ENCODE measurements at places on chromosomes 16 and 17. TPM values are rescaled to one million over a fixed set of nuclear protein-coding genes. Genes with fewer than 3 reads are reported as not detected.

GRCh38 chr16:87235810-87236515, 81.2 kb downstream of the C16orf95 start:
- no peak for DNase-seq

DNA sequence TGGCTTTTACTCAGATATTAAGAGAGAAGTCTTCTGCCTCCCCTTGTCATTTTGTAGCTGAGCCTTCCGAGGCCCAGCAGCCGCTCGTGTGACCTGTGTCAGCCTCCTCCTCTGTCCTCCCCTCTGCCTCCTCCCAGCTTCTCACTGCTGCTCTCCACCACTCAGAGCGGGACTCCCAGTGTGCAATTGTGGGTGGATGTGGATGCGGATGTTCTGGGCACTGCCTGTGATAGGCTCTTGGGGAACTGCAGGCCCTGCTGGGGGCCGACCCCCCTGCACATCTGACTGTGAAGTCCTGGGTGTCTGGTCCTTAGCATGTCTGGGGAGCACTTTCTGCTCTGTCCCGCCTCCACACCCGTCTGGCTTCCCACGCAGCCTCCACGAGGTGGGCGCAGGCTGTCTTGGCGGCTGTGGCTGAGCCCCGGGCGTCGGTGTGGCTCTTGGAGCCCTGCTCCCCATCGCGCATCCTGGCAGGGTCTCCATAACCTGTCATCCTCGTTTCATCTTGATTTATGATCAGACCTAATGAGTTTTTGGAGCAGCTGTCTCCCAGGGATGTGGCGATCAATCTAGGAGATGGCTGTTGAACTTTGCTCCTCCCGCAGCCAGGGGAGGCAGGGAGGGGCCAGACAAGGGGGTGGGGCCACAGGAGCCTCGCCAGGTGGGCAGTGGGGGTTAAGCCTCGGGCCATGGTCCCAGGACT, 28.1 kb downstream of the GRIN2C start:
- no peak for DNase-seq

GRCh38 chr17:54277868-54278267, 455.1 kb downstream of the KIF2B start:
- DNase-seq = no peak

- DNase-seq = no peak
Measured at GRCh38 chr17:62809656-62810055, 1.5 kb upstream of the MARCHF10 start.

GRCh38 chr17:4577386-4577993, 6.8 kb upstream of the SMTNL2 start:
- no peak for DNase-seq

- no peak for DNase-seq
Measured at GRCh38 chr17:59139939-59140338, 15.0 kb downstream of the SKA2 start.

Gene ZG16B
- 34.1 TPM for total RNA-seq

GRCh38 chr16:75304521-75305363, 53.3 kb upstream of the BCAR1 start:
- peak; percentile 73 for DNase-seq

- no peak for DNase-seq
Measured at GRCh38 chr16:84080378-84080777, 36.4 kb downstream of the MBTPS1 start.

Gene CD300E
- not detected for total RNA-seq

DNA sequence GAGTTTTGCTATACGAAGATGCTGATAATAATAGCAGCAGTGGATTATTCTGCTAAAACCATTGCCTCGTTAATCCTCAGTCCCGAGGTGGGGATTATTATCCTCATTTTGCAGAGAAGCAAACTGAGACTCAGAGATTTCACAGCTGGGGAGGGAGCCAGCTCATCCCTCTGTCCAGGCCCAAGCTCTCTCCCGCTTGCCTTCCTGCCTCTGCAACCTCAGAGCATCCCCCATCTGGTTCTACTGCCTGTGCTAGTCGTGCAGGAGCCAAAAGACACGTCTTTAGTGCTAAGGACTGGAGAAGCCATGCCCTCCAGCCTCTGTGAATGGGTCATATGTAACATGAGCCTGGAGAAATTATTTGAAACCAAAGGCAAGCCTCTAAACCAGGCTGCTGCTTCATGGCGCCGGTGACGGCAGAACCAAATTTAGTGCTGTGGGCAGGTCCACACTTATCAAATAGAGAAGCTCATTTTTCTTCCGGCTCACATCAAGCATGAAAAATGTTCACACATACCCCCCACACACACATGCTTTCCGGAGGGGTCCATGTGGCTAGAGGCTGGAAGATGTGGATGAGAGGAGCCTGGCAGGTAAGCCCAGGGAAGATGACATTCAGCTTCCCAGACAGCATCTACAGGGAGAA, 13.5 kb downstream of the MAPT start:
- DNase-seq = no peak

Gene RUNDC3A
- 0.52 TPM for total RNA-seq

DNA sequence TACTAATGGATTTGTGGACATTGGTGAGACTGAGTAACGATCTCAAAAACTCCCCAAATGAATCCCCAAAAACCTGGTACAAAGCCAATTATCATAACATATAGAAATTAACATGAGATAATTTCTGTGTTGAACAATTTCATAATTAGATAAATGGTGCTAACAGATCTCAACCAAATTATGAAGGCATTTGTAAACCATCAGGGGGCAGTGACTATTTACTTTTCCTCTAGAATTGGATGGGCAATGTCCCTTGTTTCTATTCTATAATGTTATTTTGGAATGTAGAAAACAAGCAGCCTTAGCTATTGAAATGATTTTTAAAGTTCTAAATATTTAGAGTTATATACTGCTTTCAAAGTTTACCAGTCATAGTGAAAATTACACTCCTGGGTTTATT, 57.8 kb downstream of the MYH10 start:
- DNase-seq = no peak

Gene KRT26
- not detected for total RNA-seq

GRCh38 chr16:58076514-58076913, 51.0 kb downstream of the MMP15 start:
- no peak for DNase-seq

GRCh38 chr16:9092282-9092977, 986 bp downstream of the HAPSTR1 start:
- peak; percentile 46 for DNase-seq

DNA sequence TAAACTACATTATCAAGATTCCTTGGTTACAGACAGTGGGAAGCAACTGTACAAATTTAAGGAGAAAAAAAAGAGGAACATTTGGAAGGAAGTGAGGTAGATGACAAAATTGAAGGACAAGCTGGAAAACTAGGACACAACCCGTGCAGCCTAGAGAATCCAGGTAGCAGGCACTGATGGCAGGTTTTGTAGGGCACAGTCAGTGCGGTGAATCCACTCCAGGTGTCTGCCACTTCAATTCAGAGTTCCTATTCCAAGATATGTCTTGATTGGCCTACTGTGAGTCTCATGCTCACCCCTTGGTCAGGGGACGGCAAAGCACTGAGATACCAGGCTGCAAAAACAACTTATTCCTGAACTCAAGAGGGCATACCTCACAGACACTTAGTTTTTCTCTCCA, 37.8 kb downstream of the TNRC6C start:
- no peak for DNase-seq

GRCh38 chr16:21989751-21990150, 11.2 kb downstream of the PDZD9 start:
- DNase-seq = no peak

DNA sequence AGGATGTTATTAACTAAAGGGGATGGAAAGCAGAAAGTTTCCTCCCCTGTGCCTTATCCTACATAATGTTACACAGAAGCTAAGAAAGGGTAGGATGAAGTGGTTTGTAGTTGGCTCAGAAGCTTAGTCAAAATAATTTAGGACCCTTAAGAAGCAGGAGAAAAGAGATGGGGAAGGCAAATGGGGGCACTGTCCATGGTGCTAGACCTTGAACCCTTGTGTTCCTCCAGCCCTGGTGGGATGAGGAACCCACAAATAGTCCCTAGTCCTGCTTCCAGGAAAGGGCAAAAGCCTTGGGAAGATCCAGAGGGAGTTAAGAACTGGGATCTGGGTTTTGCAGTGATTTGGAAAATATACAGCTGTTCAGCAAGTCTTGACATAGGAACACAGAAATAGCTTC, 54.5 kb downstream of the SLC5A11 start:
- DNase-seq = no peak

Gene OR1D5
- not detected for total RNA-seq

DNA sequence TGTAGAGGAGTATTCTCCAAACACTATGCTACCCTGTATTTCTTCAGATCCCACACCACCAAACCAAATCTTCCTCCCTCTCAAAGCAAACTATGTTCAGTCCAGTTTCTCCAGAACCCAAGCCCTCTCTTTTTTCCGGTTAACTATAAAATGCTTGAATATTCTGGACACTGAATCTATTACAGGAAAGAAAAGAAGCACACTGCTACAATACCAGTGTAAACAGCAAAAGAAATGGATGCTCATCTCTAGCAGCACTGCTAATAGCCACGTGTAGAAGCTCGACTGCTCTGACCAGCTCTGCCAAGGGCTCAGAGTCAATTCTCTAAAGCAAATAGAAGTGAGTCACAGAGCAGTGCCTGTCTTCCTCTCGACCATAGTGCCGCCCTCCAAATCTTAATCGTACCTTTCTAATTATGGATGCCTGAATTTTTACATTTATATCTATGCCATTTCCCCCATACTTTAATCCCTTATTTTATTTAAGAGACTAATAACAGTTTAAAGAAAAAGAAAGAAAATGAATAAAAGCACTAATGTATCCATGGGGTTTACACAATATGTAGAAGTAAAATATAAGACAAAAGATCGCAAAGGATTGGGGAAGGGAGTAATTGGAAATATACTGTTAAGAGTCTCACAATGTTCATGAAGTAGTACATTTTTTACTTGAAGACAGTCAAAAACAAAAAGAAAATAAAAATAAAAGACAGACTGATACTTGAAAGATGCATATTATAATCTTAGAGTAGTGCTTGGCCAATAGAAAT, 154.5 kb downstream of the PARN start:
- DNase-seq = no peak

DNA sequence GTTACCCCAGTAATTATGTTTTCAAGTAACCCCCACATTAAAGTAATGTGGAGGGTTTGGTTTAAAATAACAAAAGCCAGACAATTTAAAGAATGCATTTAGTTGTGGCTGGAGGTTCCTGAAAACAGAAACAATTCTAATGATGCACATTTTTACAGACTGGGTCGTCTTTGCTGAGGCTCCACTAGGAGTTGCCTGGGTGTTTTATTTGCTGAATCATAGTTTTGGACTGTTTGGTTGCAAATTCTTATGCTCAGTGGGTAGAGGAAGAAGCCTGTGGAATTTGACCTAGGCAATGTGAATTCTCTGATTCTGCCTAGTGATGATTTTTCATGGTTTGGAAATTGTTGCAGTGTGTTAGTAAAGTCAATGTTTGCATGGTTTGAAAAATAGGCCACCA, 16.3 kb downstream of the SHISA9 start:
- DNase-seq = no peak

GRCh38 chr16:70686376-70687101, 686 bp upstream of the MTSS2 start:
- no peak for DNase-seq

- DNase-seq = no peak
Measured at GRCh38 chr17:30476726-30477082, 504 bp upstream of the GOSR1 start.

Gene MT1H
- total RNA-seq = 180 TPM

- no peak for DNase-seq
Measured at GRCh38 chr17:41392278-41392677, 5.1 kb downstream of the KRT31 start.

Data from colonic mucosa (tissue), 4 donors.